ENCODE measurements at places on chromosomes 7 and 10. TPM values are rescaled to one million over a fixed set of nuclear protein-coding genes. Genes with fewer than 3 reads are reported as not detected.

The LGI1 gene
- 5.1 TPM for total RNA-seq

The SPAM1 gene
- not detected for total RNA-seq

The PPP1R17 gene
- total RNA-seq, result not detected

The TSPAN33 gene
- 16.5 TPM for total RNA-seq

The HGF gene
- total RNA-seq, result 20.7 TPM

The PLCE1 gene
- 14.7 TPM for total RNA-seq

The AUTS2 gene
- total RNA-seq, result 102 TPM

The YKT6 gene
- total RNA-seq, result 55.4 TPM

The CFAP69 gene
- 15.8 TPM for total RNA-seq

The CDNF gene
- 1.9 TPM for total RNA-seq

The FAM237B gene
- not detected for total RNA-seq

The EVX1 gene
- not detected for total RNA-seq

The OR13A1 gene
- total RNA-seq, result not detected

The AGAP5 gene
- total RNA-seq, result 8.1 TPM

The ASZ1 gene
- not detected for total RNA-seq

The ACSL5 gene
- total RNA-seq, result 13.4 TPM

The TRPV5 gene
- not detected for total RNA-seq

The SDK1 gene
- total RNA-seq, result 20.0 TPM

The HTRA1 gene
- total RNA-seq, result 386 TPM

The CRHR2 gene
- 0.23 TPM for total RNA-seq

The PARD3 gene
- 27.7 TPM for total RNA-seq

The MMD2 gene
- not detected for total RNA-seq

The CDC14C gene
- total RNA-seq, result not detected

The IGF2BP3 gene
- 0.71 TPM for total RNA-seq

The GNGT1 gene
- not detected for total RNA-seq

The TRIP6 gene
- 77.3 TPM for total RNA-seq

The HMX2 gene
- not detected for total RNA-seq

The DOCK4 gene
- 94.3 TPM for total RNA-seq

The C7orf25 gene
- 5.0 TPM for total RNA-seq

The TEX36 gene
- total RNA-seq, result not detected

The FAM25A gene
- total RNA-seq, result not detected

The SFMBT2 gene
- 9.2 TPM for total RNA-seq

The MIOS gene
- 23.2 TPM for total RNA-seq

The CPA4 gene
- 1.0 TPM for total RNA-seq

The NEBL gene
- total RNA-seq, result 2.8 TPM

The PRKAR2B gene
- total RNA-seq, result 4.8 TPM

The MOGAT3 gene
- total RNA-seq, result not detected

The CYP2E1 gene
- total RNA-seq, result 3.4 TPM

Data from aorta (tissue), 5 donors.